Right lobe of liver (tissue), 6 donors: ENCODE measurements at places on chromosomes 6 and 20. TPM values are rescaled to one million over a fixed set of nuclear protein-coding genes. Genes with fewer than 3 reads are reported as not detected.

GRCh38 chr6:111922454-111923297 is 49.4 kb upstream of the FYN start:
- H3K4me1 ChIP-seq: no peaks in the 10 kb centered on the region
- no peaks in the 10 kb centered on the region for H3K27me3 ChIP-seq
- H3K4me3 ChIP-seq: no peak overlapping the region
- no peak for DNase-seq
- H3K36me3 ChIP-seq: no peaks in the 10 kb centered on the region

Gene PHF20
- 16.7 TPM for total RNA-seq

- no peaks in the 10 kb centered on the region for H3K4me1 ChIP-seq
- H3K36me3 ChIP-seq: no peaks in the 10 kb centered on the region
- no peak overlapping the region for H3K27ac ChIP-seq
- H3K27me3 ChIP-seq: no peaks in the 10 kb centered on the region
These were observed 86.7 kb downstream of the MAFB start for GRCh38 chr20:40602381-40602780.

DNA sequence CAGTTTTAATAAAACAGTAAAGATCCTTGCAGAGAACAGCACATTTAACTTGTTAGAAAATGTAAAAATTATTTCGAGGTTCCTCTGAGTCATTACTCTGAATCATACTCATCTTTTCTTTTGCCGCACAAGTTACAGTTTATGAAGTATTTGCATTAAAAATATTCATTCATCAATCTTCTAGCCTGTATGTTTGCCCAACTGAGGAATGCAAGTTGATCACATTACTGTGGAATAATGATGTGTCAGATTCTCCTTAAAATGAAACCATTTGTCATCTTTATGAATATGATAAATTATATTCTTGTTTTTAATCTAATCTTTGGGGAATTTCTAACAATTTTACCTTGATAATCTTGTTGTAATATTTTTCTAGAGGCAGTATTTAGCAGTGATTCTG is 340.4 kb upstream of the OPRM1 start:
- no peak overlapping the region for H3K4me3 ChIP-seq
- H3K4me1 ChIP-seq: no peaks in the 10 kb centered on the region
- no peak overlapping the region for H3K27ac ChIP-seq
- H3K27me3 ChIP-seq: no peaks in the 10 kb centered on the region
- no peak for DNase-seq

DNA sequence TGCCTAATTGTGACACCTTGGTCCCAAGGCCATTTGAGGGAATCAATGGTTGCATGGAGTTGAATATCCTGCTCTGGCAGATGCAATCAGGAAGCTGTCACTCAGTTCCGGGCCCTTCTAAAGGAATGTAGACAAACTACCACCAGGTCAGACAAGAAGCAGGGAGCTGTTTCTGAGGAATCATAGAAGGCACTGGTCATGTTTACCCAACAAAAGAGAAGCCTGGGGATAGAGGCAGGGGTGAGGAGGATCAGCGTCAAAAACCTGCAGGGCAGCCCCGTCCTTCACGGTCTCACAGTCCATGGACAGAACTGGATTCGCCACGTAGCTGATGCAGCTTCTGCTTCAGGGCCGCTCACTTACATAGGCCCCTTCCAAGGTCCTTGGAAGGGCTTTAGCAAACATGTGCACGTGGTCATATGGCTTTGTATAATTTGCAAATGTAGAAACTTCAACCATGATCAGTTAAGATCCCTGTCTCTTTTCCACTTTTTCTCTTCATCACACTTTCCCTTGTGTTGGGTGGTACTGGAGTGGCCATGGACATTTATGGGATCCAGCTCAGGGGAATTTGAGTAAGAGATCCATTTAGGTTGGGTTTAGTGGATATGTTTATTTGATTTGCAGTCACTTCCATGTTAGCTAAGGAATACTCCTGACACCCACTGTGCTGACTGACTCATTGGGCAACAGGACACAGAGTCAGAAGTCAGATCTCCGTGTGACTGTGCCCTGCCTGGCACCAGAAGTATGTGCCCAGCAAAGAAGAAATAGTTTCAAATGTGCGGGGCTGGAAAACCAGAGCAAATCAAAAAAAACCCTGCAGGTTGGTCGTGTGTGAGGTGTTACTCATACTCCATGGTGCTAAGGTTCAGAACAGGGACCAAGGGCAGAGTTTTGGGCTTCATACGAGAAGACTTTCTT is 60.0 kb upstream of the ZFAND3 start:
- H3K27ac ChIP-seq: no peak overlapping the region
- no peak for DNase-seq
- no peaks in the 10 kb centered on the region for H3K27me3 ChIP-seq
- H3K4me1 ChIP-seq: no peaks in the 10 kb centered on the region
- H3K36me3 ChIP-seq: no peaks in the 10 kb centered on the region

Gene CPXM1
- 0.07 TPM for total RNA-seq
